ENCODE measurements at places on chromosomes 6 and 20.
A peak's percentile ranks its signal among the peaks of the same experiment; 100 is the strongest.

- DNase-seq, result no peak
Observed at GRCh38 chr20:36086767-36087166, 67.8 kb upstream of the EPB41L1 start.

DNA sequence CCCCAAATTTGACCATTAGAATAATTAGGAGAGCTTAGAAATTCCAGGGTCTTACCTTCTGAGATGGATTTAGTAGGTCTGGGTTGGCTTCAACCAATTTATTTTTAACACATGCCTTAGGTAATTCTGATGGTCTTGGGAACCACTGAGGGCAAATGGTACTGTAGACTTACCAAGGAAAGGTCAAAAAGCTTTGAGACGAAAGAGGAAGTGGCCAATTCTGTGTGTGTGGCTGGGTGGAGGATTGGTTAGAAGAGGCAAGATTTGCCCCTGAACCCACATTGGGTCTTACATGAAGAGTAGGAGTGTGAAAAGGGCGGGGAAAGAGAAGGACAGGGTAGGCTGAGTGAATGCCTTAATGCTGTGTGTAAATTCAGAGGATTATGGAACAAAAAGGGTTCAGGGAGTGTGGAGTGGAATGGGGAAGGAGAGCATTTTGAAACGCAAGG, 2.7 kb downstream of the ITCH start:
- no peak for DNase-seq

DNA sequence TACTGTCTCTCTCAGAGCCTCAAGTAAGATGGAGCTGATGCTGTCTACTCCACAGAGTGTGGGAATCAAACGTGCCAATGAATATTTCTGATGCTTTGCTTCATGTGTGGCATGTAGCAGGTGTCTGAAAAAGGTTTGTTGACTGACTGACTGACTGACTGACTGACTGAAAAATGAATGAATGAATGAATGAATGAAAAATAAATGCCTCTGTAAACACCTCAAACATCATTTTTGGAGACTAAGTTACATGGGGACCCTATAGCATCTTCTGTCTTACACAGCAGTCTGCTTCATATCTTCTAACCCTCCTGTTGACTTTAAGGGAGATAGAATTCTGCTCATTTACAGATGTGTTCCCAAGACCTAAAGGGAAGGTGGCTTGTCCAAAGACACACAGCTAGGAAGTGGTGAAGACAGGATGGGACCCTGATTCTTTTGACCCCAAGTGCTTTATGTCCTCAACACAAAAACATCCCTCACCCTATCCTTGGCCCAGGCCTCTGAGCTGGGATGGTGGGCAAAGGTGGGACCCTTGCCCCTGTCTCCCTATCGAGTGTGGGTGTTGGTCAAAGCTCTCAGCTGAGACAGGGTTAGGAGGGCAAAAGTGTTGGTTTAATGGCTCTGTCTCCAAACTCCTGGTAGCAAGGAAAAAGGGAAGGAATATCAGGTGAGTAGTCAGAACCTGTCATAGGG, 104.4 kb downstream of the TOX2 start:
- DNase-seq, result no peak

- DNase-seq, result no peak
Observed at GRCh38 chr6:144155529-144155928, 5.2 kb downstream of the STX11 start.

DNA sequence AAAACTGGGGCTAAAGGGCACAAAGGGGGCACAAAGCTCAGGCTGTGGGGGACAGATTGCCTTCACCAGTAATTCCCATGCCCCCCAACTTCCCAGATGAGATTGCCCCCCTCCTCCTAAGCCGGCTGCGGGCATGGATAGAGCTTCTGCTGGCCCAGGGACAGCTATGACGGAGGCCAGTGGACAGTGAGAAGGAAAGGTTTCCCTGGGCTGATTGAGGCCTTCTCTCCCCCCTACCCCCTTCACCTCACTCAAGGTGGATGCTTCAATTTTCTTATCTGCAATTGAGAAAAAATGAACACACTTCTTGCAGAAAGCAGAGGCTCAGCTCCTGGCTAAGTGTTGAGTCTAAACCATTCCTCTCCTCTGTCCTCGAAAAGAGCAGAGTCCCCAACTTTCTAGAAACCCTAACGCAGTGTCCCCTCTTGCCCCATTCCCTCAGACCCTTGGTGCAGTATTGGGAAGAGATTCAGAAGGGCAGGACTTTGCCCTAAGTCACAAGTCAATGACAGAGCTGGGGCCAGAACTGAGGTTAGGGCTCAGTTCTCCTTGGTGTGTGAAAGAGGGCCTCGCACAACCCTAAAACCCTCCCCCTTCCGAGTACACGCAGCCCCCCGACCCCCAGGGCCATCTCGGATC, 808 bp downstream of the SDC4 start:
- no peak for DNase-seq

DNA sequence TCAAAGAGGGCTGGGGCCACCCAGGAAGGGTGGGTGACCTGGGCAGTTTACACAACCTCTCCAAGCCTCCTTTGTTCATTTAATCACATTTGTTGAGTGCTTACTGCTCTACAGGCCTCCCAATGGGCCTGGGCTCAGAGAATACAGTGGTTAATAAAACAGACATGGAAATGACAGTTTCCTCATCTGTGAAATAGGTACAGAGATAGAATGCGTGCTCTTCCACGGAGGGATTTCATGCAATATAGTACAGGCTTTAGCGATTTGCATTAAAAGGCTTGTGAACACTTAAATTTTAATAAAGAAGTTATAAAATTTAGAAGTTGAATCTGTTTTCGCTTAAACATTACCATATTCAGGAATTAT, 802 bp upstream of the FERMT1 start:
- no peak for DNase-seq

GRCh38 chr6:159279790-159280277, 110.6 kb downstream of the FNDC1 start:
- DNase-seq, result peak; percentile 43

DNA sequence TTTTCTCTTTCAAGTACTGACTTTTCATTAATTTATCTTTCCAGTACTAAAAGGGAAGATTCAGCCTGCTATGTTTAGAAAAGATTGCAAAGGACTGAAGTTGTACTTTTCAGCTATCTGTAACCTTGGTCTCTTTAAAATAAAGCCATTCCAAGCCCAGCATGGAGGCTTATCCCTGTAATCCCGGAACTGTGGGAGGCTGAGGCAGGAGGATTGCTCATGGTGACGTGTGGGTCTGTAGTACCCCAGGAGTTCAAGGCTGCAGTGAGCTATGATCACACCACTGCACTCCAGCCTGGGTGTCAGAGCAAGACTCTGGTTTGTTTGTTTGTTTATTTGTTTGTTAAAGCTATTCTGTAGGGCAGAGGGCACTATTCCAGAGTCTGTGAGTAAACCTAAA, 50.6 kb upstream of the TMEM170B start:
- no peak for DNase-seq

DNA sequence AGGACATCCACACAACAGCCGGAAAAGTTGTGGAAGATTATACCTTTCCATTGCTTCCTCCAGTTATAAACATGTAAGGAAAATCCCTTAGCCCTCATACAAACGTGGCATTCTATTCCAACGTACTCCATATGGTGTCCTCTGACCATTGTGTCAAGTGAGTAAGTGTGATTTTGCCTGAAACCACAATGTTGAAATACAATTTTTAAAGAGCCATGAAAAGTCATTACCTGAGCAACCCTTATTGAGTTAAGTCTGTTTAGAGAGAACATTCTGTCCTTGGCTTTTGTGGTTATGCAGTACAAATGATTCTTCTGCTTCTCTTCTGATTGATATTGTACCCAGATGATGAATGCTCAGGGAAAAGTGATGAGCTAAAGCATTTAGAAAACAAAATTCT, 530.1 kb downstream of the HAO1 start:
- DNase-seq, result no peak

GRCh38 chr6:84892671-84893070, 128.3 kb upstream of the TBX18 start:
- DNase-seq, result no peak

DNA sequence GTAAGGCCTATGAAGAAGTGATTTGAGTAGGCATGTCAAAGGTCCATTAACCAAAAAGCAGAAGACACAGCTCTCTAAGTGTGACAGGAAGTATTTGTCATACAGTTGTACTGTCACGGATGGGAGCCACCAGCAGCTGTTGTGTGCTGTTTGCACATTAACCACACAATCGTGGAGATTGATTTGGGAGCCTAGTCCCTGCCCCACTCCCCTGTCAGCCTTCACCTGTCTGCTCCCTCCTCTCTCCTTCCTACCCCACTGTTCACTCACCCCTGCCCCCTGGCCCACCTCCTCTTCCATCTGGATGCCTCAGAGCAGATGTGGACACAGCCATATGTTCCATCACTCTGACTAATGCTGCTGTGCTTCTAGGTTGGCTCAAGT, 124.7 kb upstream of the SPACA1 start:
- DNase-seq, result no peak

DNA sequence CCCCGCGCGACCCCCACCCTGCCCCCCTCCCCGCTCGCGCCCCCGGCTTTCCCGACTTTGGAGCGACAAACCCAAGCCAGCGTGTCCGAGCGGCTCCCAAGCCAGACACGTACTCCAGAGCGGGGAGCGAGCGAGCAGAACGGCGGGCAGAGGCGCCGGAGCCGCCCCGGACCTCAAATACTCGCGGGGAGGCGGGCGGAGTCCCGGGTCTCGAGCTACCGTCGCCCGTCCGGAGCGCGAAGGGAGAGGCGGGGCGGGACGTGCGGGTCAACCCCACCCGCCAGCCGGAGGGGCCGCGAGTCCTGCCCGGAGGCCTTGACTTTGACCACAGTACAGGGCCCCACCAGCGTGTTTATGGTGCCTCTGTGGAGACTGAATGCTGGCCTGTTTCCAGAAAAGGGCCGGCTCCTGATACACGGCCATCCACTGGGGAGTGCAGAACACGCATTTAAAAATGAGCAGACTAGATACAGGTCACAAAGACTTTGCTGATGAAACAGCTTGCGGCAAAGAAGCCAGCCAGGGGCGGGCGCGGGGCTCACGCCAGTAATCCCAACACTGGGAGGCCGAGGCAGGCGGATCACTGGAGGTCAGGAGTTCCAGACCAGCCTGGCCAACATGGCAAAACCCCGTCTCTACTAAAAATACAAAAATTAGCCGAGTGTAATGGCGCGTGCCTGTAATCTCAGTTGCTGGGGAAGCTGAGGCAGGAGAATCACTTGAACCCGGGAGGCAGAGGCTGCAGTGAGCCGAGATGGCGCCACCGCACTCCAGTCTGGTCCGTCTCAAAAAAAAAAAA, at the start of gene SERPINB6:
TSS of gene SERPINB6 (minus strand) at position 148 of the 799 bp plus-strand sequence. CDS start 12,235 bp downstream, outside the sequence.
- DNase-seq, result no peak

DNA sequence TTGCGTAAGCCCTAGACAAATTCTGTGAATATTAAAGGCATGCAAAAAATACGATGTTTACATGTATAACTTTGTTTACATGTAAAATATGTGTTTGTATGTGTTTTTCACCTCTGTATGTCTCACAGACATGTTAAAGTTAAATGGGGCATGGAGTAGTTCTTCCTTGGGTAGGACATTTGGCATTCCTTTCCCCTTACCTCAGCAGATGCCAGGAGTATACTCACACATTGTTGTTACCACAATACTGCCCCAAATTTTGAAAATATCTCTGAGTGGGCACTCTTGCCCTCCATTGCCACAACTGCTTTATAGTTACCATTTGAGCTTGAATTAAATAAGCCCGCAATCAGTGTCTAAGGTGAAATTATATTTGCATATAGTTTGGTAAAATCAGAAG, 147.5 kb downstream of the MYO6 start:
- no peak for DNase-seq

- no peak for DNase-seq
Observed at GRCh38 chr20:61049684-61050083, 202.4 kb upstream of the CDH4 start.

DNA sequence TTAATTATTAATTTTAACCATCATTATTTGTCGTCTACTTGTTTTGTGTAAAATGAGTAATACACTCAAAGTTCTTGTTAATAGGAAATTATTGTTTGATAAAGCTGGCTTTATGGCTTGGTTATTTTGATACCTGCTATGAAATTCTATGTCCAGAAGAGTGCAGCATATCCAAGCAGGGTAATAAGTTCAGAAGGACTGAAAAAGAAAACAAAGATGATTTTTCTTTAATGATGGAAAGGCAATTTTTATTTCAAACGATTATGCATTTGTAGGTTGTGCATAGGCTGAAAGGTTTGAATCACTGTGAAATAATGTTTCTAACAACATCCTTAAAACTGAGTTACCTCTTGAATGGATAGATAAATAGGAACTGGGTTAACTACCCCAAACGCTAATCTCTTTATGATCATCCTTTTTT, 1.4 kb upstream of the MAN1A1 start:
- DNase-seq, result no peak

DNA sequence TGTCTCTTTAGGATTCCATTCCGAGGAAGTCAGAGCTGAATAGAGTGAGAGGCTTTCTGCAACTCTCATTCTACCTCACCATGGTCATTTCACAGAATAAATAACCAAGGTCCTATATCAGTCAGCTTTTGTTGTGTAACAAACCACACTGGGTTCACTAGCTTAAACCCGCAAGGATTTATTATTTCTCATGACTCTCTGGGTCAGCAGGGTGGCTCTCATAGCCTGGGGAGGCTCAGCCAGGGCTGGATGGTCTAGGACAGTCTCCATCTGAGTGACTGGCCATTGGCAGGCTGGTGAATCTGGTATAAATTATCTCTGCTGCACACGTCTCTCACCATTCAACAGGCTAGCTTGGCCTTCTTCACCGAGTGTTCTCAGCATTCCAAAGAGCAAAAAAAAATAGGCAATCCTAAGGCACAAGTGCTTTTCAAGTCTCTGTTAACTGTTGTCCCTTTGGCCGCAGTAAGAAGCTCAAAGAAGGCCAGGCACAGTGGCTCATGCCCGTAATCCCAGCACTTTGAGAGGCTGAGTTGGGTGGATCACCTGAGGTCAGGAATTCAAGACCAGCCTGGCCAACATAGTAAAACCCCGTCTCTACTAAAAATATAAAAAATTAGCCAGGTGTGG, 39.7 kb downstream of the ISM1 start:
- no peak for DNase-seq

- DNase-seq, result no peak
Observed at GRCh38 chr20:48349656-48350055, 478.1 kb downstream of the PREX1 start.

- no peak for DNase-seq
Observed at GRCh38 chr6:48315915-48316314, 204.9 kb upstream of the PTCHD4 start.

DNA sequence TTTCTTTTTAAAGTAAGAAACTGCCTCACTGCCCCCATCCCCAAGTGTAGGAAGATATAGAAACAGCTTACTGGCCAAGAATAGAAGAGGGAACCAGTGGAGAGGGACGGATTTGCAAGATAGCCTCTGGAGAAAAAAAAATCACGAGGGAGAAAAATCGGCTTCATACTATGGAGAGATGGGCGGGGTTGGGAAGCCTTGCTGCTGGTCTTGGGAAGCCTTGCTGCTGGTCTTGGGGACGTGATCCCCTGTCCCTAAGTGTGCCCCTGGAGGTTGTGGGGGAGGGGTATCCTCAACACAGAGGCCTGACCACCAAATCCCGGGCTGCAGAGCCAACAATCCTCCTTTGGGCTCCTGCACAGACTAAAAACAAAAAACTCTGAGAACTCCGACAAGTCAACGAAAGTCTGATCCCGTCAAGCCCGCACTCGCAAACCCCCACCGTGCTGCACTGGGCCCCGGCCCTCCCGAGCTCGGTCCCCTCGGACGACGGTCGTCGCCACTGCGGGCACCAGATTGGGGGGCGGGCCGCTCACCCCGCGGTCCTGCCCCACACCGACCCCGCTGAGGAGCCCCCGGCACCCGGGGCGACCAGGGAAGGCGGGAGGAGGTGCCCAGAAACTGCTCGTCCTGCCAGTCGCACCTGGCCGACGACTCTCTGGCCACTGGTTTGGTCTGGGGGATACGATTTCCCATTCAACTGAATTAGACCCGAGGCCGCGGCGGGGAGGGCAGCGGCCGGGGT, 750 bp downstream of the MAP7 start:
- no peak for DNase-seq

- DNase-seq, result no peak
Observed at GRCh38 chr6:135577059-135577538, 79.6 kb upstream of the AHI1 start.
